ENCODE measurements at places on chromosomes 12 and 14. TPM values are rescaled to one million over a fixed set of nuclear protein-coding genes. Genes with fewer than 3 reads are reported as not detected.
A peak's percentile ranks its signal among the peaks of the same experiment; 100 is the strongest.

TMPRSS12 gene
- not detected for total RNA-seq

DHRS2 gene
- total RNA-seq: 11.6 TPM

EXOC3L4 gene
- total RNA-seq: not detected

GOLGA3 gene
- total RNA-seq: 51.5 TPM

GRCh38 chr14:61342486-61342885 is 21.1 kb downstream of the PRKCH start:
- peak overlapping the region; percentile 95 for H3K27ac ChIP-seq
- H3K27me3 ChIP-seq: no peaks in the 10 kb centered on the region
- H3K4me3 ChIP-seq: peak overlapping the region; percentile 86
- peaks cover 67% of the 10 kb centered on the region for H3K36me3 ChIP-seq

DNA sequence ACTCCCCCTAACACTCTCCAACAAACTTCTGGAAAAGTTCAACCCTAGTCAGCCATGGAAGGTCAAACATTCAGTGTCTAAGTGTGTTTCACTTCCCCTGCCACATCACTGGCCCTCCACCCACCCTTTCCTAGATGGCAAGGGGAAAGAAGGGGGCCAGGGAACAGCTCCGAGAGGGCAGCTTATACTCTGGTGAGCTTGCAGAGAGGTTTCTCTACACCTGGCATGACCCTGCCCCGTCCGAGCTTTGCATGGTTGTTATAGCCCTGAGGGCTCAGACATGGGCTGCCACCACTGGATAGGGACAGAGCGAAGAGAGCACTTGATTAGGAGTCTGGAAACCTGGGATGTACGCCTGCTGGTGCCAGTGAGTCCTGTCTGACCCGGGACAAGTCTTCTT is 4.0 kb downstream of the ACVRL1 start:
- no peak overlapping the region for H3K4me3 ChIP-seq
- no peak overlapping the region for H3K27ac ChIP-seq
- H3K4me1 ChIP-seq: no peaks in the 10 kb centered on the region
- H3K27me3 ChIP-seq: peaks cover 26% of the 10 kb centered on the region
- no peak for DNase-seq
- H3K36me3 ChIP-seq: no peaks in the 10 kb centered on the region

DNA sequence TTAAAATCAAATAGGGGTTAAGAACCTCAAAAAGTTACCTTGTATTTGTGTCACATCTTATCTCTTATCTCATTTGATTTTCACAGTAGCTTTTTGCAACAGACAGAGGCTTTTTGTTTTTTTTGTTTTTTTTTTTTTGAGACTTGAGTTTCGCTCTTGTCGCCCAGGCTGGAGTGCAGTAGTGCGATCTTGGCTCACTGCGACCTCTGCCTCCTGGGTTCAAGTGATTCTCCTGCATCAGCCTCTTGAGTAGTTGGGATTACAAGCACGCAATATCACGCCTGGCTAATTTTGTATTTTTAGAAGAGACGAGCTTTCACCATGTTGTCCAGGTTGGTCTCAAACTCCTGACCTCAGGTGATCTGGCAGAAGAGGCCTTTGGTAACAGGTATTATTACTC is 25.7 kb downstream of the RDH12 start:
- peaks cover 31% of the 10 kb centered on the region for H3K27me3 ChIP-seq
- peaks cover 3% of the 10 kb centered on the region for H3K36me3 ChIP-seq
- no peak for DNase-seq
- H3K4me3 ChIP-seq: no peak overlapping the region
- no peak overlapping the region for H3K27ac ChIP-seq

DNA sequence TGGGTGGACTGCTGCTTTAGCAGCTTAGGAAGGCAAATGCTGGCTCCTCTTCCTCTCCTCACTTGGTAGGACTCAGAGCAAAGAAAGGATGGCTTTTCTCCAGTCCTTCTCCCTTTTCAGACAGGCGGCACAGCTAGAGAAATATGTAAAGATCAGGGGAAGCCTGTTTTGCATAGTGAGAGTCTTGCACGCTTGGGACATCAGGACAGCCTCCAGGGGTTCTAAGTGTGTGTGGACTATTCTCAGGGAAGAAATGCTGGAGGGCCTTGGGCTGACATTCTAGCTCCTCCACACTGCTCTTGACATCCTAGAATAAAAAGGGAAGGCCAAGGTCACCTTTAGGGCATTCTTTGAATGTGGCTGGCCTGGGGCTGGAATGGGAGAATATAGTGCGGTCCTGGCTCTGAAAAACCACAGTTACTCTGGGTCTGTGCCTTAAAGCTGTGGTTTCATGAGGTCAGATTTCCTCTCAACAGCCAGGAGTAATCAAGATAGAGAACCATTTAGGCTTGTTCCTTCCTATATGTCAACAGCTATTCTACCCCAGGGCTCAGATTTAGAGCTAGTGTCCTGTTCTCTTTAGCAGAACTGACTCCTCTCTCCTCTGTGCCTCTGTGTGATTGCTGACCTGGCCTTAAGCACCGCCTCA is 24.3 kb downstream of the CMA1 start:
- H3K36me3 ChIP-seq: peaks cover 1% of the 10 kb centered on the region
- H3K4me3 ChIP-seq: peak overlapping the region; percentile 41
- H3K27me3 ChIP-seq: no peaks in the 10 kb centered on the region

- H3K27me3 ChIP-seq: no peaks in the 10 kb centered on the region
- H3K4me3 ChIP-seq: no peak overlapping the region
- no peak overlapping the region for H3K27ac ChIP-seq
- DNase-seq: no peak
These were observed 57.9 kb downstream of the GPR68 start for GRCh38 chr14:91186515-91187066.

GRCh38 chr12:130116791-130117190 is 45.5 kb upstream of the FZD10 start:
- peaks cover 26% of the 10 kb centered on the region for H3K27me3 ChIP-seq
- peaks cover 1% of the 10 kb centered on the region for H3K36me3 ChIP-seq
- no peak for DNase-seq
- no peak overlapping the region for H3K4me3 ChIP-seq
- H3K27ac ChIP-seq: no peak overlapping the region

All from activated naive CD8-positive, alpha-beta T cell treated with anti-CD3 and anti-CD28 coated beads for 36 hours (primary cell).